ENCODE measurements at places on chromosomes 4 and X.
A peak's percentile ranks its signal among the peaks of the same experiment; 100 is the strongest.

GRCh38 chr4:76997532-76997931, 48.0 kb downstream of the SEPTIN11 start:
- DNase-seq = no peak

- peak; percentile 8 for DNase-seq
Observed at GRCh38 chrX:103586314-103586646, 965 bp downstream of the TCEAL4 start.

DNA sequence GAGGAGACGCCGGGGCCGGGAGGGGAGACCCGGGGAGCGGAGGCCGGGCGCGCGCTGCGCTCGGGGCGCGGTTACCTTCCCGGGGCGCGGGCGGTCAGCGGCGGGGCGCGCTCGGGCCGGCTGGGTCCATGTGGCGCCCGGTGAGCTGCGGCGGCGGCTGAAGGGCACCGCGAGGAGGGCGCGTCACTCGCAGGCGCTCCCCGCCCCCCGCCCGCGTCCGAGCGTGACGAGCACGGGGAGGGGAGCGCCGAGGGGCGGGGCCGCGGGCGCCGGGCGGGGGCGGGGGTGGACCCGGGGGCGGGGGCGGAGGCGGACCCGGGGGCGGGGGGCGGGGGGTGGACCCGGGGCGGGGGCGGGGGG, at the start of gene CPLX1:
TSS of gene CPLX1 (minus strand) at position 159 of the 360 bp plus-strand sequence. CDS start 1,607 bp downstream, outside the sequence.
- DNase-seq = peak; percentile 9

DNA sequence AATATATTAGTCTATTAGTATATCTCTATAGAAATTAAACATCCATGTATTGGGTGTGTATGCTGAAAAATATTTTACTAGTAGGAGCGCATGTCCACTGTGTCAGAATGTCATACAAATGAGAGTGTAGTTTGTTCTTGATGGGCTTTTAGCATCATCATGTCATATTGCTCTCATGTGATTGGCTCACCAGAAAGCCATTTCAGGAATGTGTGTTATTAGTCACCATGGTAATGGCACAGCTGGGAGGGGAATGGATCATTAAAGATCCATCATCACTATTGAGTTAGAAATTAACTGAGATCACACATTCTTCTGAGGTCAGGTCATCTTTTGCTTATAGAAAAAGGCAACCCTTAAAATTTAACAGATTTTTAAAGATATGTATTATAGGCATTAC, 77.3 kb downstream of the PHEX start:
- DNase-seq = peak; percentile 26

DNA sequence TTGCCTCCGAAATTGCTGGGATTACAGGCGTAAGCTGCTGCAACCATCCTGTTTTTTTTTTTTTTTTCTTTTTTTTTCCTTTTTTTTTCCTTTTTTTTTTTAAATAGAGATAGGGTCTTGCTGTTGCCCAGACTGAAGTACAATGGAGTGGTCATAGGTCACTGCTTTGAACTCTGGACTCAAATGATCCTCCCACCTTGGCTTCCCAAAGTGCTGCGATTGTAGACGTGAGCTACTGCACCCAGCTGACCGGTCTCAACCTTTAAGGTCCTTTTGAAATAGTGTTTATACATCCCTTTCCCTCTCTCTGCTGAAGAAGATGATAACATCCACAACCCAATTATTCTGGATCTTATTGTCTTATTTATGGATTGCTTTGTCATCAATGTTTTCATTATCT, 548.7 kb downstream of the GBA3 start:
- DNase-seq = no peak

GRCh38 chrX:34426334-34426733, 230.8 kb downstream of the TMEM47 start:
- peak; percentile 17 for DNase-seq

DNA sequence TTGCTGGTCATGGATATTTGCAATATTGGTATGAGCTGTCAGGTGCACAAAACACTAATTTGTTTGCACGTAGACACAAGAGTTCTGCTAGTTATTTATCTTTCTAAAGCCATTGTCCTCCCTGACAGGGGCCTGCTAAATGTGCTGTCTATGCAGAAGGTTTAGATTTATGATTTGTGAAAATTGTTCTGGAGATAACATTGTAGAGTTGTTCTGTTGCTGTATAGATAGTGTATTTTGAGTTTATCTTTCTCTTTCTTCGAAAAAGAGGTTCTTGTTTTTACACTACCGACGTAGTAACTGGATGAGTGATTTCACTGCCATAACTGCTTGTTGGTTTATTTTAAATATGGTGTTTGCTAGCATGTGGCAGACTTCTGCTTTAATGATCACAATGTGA, 28.5 kb upstream of the FGG start:
- no peak for DNase-seq

- DNase-seq = no peak
Observed at GRCh38 chr4:163392328-163392727, 48.6 kb downstream of the NPY5R start.

- DNase-seq = no peak
Observed at GRCh38 chr4:71677568-71677967, 106.3 kb downstream of the GC start.

DNA sequence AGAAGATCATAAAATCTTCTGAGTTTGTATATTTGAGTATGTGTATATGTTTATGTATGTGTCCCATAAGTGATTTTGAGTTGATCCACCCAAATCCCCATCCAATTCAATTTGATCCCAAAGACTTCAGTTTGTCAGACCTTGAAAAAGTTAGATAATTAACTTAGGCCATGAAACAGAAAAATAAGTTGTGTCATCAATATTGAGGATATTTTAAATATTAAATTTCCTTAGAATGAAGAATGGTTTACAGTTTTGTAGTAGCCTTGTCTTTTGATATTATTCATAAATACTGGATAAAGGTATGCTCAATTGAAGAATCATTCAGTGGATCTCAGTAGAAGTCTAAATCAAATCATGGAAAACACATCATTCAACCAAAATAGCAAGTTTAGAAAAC, 864.4 kb upstream of the INTU start:
- no peak for DNase-seq

- no peak for DNase-seq
Observed at GRCh38 chr4:64559571-64559970, 150.3 kb upstream of the TECRL start.

GRCh38 chr4:5184606-5185005, 133.3 kb downstream of the STK32B start:
- DNase-seq = no peak

GRCh38 chr4:89009115-89009514, 47.9 kb downstream of the FAM13A start:
- no peak for DNase-seq

GRCh38 chr4:160514126-160514525, 1411.2 kb downstream of the RAPGEF2 start:
- no peak for DNase-seq

- DNase-seq = no peak
Observed at GRCh38 chrX:108264376-108264775, 172.8 kb downstream of the ATG4A start.

DNA sequence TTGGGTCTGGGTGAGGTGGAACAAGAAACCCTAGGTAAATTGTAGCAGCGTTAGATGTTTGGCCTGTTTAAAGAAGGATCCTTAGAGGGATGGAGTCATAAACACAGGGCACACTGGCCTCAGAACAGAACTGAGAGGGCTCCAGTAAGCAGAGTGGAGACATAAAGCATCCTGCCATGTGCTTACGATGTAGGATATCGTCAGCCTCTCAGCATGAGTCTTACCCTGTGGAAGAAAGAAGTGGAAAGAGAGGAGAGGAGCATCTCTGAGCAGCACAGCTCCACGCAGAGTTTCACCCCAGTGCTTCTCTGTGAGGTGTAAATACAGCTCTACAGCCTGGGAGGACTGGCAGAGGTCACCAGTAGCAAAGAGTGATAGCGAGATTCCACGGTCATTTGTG, 27.8 kb upstream of the SORBS2 start:
- DNase-seq = peak; percentile 30

GRCh38 chrX:7953446-7953845, 26.2 kb upstream of the PNPLA4 start:
- DNase-seq = no peak

DNA sequence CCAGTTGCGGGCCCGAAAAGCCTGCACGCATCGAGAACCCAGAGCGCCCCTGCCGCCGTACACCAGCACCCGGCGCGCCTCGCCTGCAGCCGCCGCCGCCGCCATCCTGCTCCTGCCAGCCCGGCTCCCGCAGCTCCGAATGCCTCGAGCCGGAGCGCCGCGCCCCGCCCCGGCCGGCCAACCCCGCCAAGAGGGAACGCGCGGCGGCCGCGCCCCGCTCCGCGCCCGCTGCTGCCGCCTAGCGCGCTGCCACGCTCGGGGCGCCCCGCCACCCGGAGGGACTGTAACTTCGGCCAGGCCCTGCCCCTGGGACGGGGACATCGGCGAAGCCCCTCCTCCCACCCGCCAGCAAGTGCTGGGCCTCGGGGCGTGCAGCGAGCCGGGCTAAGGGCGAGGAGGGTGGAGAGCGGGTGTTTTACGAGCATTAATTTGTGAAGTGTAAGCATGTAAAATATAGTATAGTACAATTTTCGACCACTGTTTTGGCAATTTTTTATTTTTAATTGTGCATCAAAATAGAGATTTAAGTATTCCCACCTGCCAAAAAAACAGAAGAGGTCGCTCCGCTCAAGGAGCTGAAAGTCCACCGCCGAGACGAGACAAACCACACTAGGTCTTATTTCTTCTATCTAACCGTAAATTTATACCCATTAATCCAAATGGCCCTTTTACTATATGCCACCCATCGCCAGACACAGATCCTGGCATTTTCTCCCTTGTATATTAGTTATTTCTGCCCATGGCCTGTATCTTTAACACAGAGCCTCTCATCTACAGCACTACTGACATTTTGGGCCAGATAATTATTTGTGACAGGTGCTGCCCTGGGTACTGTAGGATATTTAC, at the start of gene QDPR:
TSS of gene QDPR (minus strand) at position 141 of the 846 bp plus-strand sequence. CDS start at position 105, 36 bp downstream.
- DNase-seq = peak; percentile 82

- DNase-seq = no peak
Observed at GRCh38 chrX:4690521-4690920, 977.1 kb upstream of the PRKX start.

GRCh38 chr4:184355111-184355604, 119.2 kb downstream of the IRF2 start:
- DNase-seq = peak; percentile 100

DNA sequence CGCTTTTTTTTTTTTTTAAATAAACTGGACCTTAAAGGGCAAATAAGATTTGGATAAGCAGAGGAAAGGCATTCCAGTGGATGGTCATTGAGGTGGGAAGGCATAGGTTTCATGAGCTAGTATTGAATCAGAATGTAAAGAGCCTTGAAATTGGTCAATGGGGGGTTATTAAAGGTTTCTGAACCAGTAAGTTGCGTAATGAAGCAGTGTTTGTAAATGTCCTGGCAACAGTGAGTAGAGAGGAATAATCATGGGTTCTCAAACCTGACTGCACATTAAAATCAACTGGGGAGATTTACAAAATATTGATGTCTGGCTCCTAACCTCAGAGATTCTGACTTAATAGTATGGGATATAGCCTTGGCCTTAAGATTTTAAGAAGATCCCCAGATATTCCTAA, 23.2 kb upstream of the AMOT start:
- no peak for DNase-seq

- peak; percentile 72 for DNase-seq
Observed at GRCh38 chr4:128565565-128566186, 243.8 kb upstream of the JADE1 start.

- DNase-seq = no peak
Observed at GRCh38 chr4:74202062-74202586, 44.2 kb downstream of the MTHFD2L start.

DNA sequence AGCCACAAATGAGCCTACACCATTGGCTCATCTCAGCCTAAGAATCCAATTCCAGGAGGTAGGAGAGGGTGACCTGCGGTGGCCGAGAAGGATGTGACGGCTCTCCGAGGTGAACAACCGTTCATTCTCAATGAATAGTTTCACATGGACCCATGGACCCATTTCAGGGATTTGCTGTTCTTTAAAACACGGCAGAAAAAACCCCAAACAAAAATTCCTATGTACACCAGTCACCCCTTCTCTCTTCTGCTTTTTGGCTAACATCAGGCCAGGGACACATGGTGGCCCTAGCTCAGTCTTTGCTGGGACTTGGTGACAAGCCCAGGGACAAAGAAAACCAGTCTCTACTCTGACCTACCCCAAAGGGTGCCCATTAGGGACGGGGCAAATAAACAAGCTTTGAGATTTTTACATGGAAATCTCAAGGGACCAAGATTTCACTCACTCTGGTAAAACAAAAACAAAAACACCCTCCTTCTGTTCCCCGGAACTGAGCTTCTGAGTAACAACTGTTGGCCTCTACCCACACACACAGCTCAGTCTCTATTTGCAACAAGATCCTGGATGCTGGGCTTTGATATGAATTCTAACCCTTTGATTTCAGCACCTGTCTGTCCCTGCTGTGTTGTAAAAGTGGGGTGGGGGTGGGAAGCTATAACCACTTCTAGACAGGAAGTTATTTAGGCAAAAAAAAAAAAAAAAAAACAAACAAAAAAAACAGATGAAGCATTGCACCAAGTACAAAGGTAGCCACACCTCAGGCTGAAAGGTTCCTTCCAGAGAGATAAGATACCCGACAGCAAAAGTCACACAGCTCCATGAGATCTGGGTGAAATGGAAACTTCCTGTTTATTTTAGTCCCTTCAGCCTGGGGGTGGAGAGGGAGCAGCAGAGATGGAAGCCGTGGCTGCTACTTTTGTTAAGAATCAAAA, 49.0 kb downstream of the DDX3X start:
- DNase-seq = peak; percentile 8

GRCh38 chrX:146243041-146243440, 425.4 kb downstream of the SLITRK2 start:
- no peak for DNase-seq

DNA sequence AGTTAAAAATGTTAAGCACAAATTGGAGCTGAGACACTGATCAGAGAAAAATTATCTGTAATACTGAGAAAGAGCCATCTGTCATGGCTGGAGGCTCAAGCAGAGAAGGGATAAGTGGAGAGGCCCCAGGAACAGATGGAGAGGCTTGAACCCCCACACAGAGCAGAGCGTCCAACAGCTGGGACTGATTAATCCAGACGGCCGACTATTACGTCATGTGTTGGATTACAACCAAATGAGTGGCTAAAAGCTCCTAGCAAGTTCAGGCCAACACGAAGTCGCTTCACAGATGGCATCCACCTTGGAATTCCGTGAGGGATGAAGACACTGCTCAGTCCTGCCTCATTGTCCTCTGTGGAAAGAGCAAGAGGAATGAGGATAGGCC, 57.7 kb upstream of the ATXN3L start:
- no peak for DNase-seq

DNA sequence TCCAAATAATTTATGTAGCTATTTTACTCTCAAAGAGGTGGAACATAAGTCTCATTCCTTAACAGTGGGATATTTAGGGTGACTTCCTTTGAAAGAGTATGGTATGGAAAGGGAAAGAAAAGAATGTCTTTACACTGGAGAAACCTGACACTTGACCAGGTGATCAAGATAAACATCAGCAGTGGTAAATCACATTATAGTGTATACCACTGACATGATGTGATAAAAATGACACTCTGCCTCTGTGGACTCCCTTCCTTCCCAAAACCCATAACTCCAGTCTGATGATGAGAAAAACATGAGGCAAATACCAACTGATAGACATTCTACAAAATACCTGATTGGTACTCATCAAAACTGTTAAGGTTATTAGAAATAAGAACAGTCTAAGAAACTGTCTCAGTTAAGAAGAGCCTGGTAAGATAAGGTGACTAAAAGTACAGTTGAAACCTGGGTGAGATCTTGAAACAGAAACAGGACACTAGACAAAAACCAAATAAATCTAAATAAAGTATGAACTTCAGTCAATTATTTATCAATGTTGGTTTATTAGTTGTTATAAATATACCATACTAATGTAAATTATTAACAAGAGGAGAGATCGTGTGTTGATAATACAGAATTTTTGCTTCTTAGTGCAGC, 144.2 kb upstream of the PCDH18 start:
- no peak for DNase-seq

GRCh38 chr4:144663834-144664475, 18.0 kb downstream of the HHIP start:
- DNase-seq = no peak

Measured in dermis blood vessel endothelial cell (primary cell).